Stimulated activated CD4-positive, alpha-beta T cell treated with anti-CD3 and anti-CD28 coated beads, TNF-alpha, amount 100 ng/mL, for 48 hours (primary cell): ENCODE measurements at places on chromosomes 1 and 21.

DNA sequence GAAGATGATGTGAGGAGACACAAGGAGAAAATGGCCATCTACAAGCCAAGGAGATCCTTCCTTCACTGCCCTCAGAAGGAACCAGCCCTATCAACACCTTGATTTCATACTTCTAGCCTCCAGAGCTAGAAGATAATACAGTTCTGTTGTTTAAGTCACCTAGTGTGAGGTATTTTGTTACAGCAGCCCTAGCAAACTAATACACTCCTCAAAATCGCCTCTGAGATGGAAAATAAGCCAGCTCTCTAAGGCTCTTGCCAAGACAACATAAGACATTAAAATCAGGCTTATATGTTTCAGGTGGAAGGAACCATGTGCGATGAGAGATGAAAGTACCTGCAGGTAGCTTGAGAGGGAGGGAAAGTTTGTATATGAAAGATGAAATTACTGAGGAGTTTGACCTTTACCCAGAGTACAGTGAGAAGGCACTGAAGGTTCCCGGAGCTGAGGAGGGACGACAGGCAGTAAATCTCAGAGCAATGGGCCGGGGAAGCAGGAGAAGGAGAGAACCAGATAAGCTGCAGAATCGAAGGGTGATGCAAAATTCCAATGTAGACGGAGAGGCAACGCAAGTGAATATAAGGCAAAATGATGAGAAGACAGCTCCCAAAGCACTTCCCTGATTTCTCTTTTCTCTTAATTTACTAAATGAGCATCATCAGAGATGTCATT lies 84.7 kb downstream of the HHIPL2 start:
- DNase-seq, result no peak

- DNase-seq, result no peak
Measured at GRCh38 chr1:10728595-10729410, 67.6 kb downstream of the CASZ1 start.

- no peak for DNase-seq
Measured at GRCh38 chr1:207455183-207455754, 1.1 kb downstream of the CR2 start.

GRCh38 chr1:53461323-53462044 lies 2.3 kb downstream of the DMRTB1 start:
- DNase-seq, result no peak

GRCh38 chr1:75632350-75632949 lies 21.5 kb upstream of the SLC44A5 start:
- DNase-seq, result no peak

- no peak for DNase-seq
Measured at GRCh38 chr1:63547621-63548294, 24.4 kb downstream of the EFCAB7 start.

GRCh38 chr1:111565079-111565478 lies 54.5 kb upstream of the RAP1A start:
- DNase-seq, result no peak

DNA sequence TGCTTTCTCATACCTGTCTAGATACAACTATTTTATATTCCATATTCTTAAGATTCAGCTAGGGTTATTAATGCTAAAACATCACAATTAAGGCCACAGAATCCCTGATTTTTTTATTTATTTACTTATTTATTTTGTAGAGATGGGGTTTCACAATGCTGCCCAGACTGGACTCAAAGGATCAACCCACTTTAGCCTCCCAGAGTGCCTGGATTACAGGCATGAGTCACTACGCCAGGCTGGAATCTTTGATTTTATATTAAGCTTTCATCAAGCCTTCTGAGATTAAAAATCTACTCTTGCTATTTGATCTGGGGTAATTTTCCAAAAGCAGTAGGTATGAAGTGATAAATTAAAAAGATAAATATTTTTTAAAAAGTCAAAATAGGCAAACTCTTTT lies 38.9 kb downstream of the MCOLN2 start:
- DNase-seq, result no peak

- no peak for DNase-seq
Measured at GRCh38 chr1:34358636-34359035, 181.9 kb downstream of the C1orf94 start.

GRCh38 chr1:156153362-156153761 lies at the start of gene SEMA4A:
SEMA4A (plus strand) TSS chr1:156153585; CDS start chr1:156154579, 994 bp downstream.
- no peak for DNase-seq

DNA sequence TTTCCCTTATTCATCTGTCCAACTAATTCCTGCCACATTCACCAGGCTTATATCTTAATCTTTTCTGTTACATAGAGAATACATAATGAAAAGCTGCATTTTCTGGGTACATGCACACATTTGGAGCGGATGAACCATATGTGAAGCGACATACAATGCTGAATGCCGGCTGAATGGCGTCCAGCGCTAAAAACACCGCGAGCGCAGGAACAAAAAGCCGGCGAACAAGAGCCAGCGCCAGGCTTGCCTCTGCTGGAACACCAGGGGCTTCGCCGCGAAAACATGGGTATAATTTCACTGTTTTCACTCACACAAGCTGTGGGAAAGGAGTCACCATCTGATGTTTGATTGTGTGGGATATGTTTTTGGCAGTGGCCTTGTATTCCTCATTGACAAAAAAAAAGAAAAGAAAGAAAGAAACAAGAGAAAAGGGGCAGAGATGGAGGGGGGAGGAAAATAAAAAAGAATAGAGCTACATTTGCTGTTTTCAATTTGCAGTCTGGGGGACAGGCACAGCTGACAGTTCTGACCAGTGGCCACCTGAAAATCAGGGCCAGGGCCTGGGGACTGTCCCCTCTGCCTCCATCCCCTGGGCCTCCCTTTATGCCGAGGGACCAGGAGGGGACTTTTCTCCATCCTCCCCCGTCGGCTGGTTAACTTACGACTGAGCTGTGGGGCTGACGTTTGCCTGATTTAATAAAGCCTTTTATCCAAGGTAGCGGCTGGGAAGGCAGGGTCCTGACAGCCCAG lies 70.2 kb upstream of the OLIG2 start:
- DNase-seq, result no peak

- DNase-seq, result no peak
Measured at GRCh38 chr1:44733365-44733764, 2.4 kb upstream of the RNU5D-1 start.

DNA sequence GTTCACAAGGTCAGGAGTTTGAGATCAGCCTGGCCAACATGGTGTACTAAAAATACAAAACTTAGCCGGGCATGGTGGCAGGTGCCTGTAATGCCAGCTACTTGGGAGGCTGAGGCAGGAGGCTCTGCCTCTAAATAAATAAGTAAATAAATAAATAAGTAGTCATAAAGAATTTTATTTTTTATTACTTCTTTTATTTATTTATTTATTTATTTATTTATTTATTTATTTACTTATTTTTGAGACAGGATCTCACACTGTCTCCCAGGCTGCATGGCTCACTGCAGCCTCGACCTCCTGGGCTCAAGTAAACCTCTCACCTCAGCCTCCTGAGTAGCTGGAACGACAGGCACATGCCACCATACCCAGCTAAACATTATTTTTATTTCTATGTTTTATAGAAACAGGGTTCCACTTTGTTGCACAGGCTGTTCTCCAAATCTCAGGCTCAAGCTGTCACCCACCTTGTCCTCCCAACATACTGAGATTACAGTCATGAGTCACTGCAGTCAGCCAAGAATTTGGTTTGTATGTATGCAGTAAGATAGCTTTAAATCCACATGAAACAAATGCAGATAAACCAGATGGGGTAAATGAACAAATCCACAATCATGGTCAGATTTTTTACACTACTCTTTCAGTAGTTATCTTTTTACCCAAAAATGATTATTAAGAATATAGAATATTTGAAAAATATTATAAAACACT lies 523.3 kb upstream of the RGS18 start:
- DNase-seq, result no peak

GRCh38 chr21:37232274-37233018 lies 34.7 kb downstream of the VPS26C start:
- no peak for DNase-seq

DNA sequence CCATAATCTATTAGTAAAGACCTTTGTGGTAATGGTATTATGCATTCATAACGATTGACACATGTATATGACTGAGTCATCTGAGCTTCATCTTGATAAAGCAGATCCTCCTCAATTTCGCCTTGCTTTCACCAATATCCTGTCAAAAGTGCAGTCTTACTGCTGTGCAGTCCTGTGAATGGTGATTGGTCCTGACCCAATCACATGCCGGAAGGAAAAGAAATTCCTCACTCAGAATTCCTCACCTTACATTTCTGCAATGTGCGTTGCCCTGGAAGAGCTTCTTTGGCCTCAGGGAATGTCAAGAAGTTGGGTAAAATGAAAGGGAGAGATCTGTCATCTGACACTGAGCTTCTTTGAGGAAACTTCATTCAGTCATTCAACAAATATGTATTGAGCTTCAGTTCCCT lies 121.0 kb upstream of the TSPAN2 start:
- DNase-seq, result no peak

DNA sequence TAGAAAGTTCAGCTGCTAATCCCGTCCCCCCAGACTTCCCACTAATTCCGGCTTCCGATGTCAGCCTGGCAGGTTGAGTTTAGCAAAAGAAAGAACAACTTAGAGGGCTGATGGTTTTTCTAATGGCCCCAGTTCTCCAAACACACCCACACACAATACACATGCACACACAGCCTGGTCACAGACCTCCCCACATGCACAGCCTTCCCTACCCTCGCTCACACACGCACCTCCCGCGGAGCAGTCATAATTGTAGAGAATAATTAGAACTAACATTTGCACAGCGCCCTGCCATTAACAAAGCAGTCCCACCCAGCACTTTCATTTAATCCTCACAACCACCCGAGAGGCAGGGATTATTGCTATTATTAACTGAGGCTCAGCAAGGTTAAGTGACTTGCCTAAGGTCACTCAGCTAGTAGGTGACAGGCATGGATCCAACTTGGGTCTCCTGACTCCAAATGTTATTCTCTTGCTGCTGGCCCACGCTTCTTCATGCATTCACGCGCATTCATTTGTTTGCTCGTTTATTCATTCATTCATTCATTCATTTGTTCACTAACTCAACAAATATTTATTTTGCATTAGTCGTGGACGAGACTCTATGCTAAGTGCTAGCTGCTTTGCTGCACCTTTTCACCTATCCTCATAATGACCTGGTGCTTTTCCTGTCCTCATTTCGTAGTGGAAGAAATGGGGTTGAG lies 274.9 kb downstream of the FOXD2 start:
- DNase-seq, result no peak

GRCh38 chr1:240701412-240701811 lies 89.5 kb upstream of the GREM2 start:
- DNase-seq, result no peak

GRCh38 chr1:160401487-160401805 lies 1.1 kb downstream of the VANGL2 start:
- no peak for DNase-seq

- peak; percentile 26 for DNase-seq
Measured at GRCh38 chr1:53294567-53294966, 33.3 kb downstream of the LRP8 start.

GRCh38 chr1:198220428-198220827 lies 63.6 kb downstream of the NEK7 start:
- no peak for DNase-seq

GRCh38 chr1:42260376-42261070 lies 74.5 kb downstream of the FOXJ3 start:
- no peak for DNase-seq

- DNase-seq, result no peak
Measured at GRCh38 chr1:227805606-227806197, 9.8 kb upstream of the PRSS38 start.

- no peak for DNase-seq
Measured at GRCh38 chr1:114540272-114540671, 29.3 kb upstream of the TRIM33 start.

- no peak for DNase-seq
Measured at GRCh38 chr1:9793291-9793690, 30.5 kb downstream of the CLSTN1 start.

DNA sequence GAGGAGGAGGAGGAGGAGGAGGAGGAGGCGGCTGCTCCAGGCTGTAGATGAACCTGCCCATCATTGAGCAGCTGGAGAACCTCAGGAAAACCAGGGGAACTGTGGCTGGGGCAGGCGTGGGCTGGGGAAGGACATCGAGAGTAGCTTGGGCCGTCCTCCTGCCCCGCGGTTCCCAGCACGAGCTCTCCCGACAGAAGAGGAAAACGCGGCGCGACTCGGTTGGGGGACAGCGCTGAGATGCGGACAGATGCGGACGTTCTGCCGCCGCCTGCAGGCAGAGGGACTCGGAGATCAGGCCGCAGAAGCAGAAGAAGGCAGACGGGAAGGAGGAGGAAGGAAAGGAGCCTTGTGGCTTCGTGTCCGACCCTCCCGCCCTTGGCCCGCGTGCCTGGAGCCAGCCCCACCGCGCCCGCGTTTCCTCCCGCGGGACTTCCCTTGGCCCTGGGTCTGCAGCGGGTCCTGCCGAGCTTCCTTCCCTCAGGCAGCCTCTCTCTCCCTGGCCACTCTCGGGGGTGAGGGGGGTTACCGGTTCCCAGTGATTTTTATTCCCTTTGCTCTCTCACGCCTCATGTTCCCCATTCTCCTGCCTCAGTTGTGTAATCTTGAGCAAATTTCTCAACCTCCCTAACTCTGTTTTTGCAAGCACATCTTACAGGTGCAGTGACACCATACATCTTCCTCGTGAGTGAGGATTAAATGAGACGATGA lies 1.7 kb upstream of the TNFRSF9 start:
- DNase-seq, result no peak

DNA sequence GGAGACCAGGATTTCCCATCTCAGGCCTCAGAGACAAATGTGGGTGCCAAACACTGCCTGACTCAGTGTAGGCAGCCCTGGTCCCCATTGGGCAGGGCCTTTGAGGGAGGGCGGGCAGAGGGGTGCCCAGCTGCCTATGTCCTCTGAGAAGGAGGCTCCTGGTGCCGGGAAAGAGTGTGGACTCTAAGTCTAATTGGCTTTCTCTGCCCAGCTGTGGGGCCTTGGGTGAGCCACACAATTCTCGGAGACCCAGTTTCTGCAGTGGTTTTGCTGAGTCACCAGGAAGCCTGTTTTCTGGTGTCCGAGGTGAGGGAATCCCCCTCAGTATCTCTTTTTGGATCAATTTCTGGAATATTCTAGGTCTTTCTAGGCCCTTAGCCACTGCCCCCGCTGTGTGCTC lies 35.3 kb upstream of the ACTL8 start:
- no peak for DNase-seq

- DNase-seq, result no peak
Measured at GRCh38 chr1:101250656-101251272, 13.9 kb downstream of the S1PR1 start.

DNA sequence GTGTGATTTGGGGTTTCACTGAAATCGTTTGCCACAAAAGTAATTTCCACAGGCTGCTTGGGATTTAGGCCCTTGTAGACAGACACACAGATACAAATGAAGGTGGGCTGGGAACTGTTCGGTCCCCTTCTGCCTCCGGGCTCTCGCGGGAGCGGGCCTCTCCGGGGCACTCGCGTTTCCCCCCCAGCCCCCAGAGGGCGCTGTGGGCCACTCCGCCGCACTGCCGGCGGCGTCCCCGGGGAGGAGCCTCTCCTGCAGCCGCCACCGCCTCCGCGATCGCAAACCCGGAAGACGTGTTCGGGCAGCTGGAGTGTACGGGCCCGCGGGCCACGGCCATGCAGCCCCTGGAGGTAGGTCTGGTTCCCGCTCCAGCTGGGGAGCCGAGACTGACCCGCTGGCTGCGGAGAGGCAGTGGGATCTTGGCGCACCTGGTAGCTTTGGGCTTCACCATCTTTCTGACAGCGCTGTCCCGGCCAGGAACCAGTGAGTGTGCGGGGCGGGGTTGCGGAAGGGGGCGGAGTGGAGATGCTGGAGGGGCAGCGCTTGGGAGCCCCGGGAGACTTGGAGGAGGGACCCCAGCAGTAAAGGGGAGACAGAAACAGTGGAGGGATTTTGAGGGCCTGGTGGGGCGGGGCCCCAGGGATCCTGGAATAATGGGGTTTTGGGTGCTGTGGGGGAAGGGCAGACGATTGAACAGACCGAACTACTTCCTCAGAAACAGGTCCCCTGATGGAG lies at the start of gene CYB561D1:
Gene CYB561D1, plus strand, starts transcription at position 290 of the 735 bp plus-strand sequence. Its CDS starts 46 bp downstream, at position 336.
- peak; percentile 80 for DNase-seq

- no peak for DNase-seq
Measured at GRCh38 chr1:88935522-88936222, 44.3 kb upstream of the GTF2B start.
